Stimulated activated naive CD4-positive, alpha-beta T cell (primary cell): ENCODE measurements at places on chromosomes 2 and 18.

- no peak for DNase-seq
These were observed 21.7 kb downstream of the KIAA1328 start for GRCh38 chr18:36850527-36851201.

GRCh38 chr2:60521626-60522025 lies 31.8 kb downstream of the BCL11A start:
- no peak for DNase-seq

- no peak for DNase-seq
These were observed 1382.8 kb upstream of the CELF4 start for GRCh38 chr18:38948436-38948835.

- DNase-seq = no peak
These were observed 3.1 kb downstream of the PARD6G start for GRCh38 chr18:80244167-80244566.

GRCh38 chr2:111176867-111177266 lies 56.2 kb downstream of the BCL2L11 start:
- DNase-seq = no peak

- DNase-seq = no peak
These were observed 24.9 kb downstream of the ASAP2 start for GRCh38 chr2:9231291-9232165.

GRCh38 chr2:230296917-230297316 lies 30.1 kb upstream of the SP140L start:
- no peak for DNase-seq

GRCh38 chr2:73043929-73044832 lies 27.3 kb downstream of the SFXN5 start:
- DNase-seq = no peak

- no peak for DNase-seq
These were observed 112.7 kb upstream of the TACR1 start for GRCh38 chr2:75311993-75312392.

DNA sequence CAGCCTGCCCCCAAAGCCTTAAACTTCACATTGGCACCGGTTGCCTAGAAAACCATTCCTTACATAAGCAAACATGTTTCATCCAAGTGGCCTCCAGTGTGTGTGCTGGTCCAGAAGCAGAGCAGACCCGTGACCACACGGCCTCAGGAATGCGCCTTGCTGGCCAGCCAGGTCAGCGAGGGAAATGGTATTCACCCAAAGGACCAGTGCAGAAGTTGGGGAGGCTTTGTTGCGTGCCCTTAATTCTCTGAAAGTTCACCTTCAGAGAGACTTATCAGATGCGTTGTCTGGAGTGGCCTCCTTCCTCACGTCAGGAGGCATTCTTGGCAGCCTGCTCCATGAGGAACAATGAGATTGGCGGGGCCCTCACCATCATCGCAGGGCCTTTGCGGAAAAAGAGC lies 25.9 kb downstream of the NRP2 start:
- DNase-seq = no peak

DNA sequence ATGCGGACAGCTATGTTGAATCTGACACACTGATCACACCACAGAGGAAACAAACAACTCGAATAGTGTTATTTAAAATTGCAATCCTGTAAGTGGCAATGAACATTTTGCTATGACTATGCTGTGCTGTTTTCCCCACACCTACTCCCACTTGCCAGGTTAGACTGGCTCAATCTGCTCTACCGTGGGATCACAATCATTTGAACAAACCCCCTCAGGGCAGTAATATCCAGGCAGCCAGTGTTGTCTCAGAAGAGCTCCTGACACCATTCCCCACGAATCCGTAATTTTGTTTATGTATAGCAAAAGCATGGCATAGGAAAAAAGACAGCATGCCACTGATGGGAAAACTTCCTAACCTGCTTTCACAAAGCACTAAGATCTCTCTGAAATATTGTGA lies 284.3 kb downstream of the ERBB4 start:
- no peak for DNase-seq

- no peak for DNase-seq
These were observed 405 bp downstream of the CASP10 start for GRCh38 chr2:201183365-201183727.

GRCh38 chr2:15825276-15825980 lies 114.9 kb upstream of the MYCN start:
- DNase-seq = no peak
